Lower leg skin (tissue), 4 donors: ENCODE measurements at places on chromosomes 4 and X. TPM values are rescaled to one million over a fixed set of nuclear protein-coding genes. Genes with fewer than 3 reads are reported as not detected.

The PDE5A gene
- 11.9 TPM for total RNA-seq

The PAGE2B gene
- not detected for total RNA-seq

The RAB40AL gene
- 0.42 TPM for total RNA-seq

The PIR gene
- 12.7 TPM for total RNA-seq

The ANKRD50 gene
- 22.6 TPM for total RNA-seq

The S100G gene
- not detected for total RNA-seq

GRCh38 chr4:135741583-135741982 is 1540.0 kb upstream of the PABPC4L start:
- no peak for DNase-seq

DNA sequence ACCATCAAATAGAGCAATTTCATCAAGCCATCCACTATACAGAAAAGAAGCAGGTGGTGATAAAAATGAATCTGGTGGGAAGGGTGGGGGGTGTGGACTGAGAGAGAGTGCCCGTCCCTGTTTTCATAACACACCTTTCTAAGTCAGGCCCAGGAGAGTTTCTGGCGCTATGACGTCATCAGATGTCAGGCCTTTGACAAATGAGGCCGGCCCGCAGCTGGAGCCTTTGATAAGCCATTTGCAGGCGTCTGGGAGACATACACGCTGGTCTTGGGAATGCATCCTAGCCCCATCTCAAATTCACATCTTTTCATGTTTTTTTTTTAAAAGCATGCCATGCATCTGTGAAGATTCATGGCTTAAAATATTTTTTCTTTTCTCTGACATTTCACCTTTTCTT is 404.5 kb downstream of the BCOR start:
- DNase-seq = no peak

GRCh38 chrX:101749436-101749835 is 89.8 kb upstream of the ARMCX2 start:
- no peak for DNase-seq
